Non-pigmented ciliary epithelial cell (primary cell): ENCODE measurements at places on chromosomes 4 and X.
A peak's percentile ranks its signal among the peaks of the same experiment; 100 is the strongest.

- no peak for DNase-seq
Measured at GRCh38 chrX:38638952-38639529, 77.7 kb downstream of the TSPAN7 start.

- no peak for DNase-seq
Measured at GRCh38 chr4:76726176-76726575, 171.8 kb downstream of the SOWAHB start.

DNA sequence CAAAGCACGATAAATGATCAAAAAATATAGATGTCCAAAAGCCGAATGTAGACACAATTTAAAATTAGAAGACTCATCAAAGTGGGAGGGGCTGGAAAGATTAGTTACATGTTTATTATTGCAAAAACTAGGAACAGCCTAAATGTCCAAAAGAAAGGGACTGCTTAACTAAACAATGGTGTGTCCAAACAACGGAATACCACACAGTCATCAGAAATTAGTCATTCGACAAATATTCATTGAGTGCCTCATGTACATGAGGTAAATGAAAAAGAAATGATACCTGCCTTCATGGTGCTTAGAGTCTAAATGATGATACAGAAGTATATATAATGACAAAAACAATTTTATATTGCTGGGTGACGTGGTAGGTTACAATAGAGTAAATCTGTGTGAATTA is 139.7 kb downstream of the MAML3 start:
- DNase-seq, result no peak

DNA sequence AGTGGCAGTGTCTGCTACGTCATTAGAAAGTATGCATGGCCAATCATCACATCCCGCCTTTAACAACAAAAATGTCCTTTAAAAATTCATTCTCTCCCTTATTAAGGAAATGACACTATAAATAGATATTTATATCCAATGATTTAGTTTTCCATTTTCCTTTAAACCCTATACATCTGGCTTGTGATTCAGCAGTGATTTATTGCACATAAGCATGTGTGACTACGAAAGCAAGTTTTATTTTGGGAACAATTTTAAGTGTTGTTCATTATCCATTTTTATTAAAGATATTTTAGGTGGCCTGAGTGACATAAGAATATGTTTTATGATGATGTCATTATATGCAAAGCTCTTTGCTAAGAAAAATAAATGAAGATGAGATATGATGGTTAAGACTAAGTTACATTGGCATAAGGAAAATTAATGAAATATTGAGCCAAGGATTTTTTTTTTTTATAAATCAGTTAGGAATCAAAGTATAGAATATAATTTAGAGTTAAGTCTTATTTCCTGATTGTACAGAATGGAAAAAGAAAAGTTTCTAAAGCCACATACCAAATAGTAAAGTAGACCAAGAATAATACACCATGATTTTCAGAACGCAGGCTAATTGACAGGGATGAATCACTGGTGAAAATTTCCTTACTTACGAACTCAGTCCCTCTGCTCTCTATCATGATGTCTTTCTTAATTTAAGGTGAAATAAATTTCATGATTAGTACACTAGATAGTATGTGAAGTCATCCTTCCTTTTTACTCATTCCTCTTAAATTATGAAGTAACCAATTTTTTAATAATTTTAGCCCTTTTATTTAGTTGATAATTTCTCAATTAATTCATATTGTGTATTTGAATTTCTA is 822.4 kb downstream of the FAT4 start:
- DNase-seq, result no peak

- DNase-seq, result no peak
Measured at GRCh38 chr4:180099957-180100356, 2143.2 kb upstream of the TENM3 start.

DNA sequence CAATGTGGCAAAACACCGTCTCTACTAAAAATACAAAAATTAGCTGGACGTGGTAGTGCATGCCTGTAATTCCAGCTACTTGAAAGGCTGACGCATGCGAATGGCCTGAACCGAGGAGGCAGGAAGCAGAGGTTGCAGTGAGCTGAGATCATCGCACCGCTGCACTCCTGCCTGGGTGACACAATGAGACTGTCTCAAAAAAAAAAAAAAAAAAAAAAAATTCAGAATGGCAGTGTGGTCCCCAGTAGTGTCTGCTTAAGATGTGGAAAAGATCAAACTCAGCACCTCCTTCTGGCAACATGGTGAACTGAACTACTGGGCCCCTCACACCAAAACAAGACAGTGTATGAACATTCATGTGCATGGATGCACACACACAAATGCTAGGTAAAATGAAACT is 32.2 kb downstream of the SMS start:
- peak; percentile 60 for DNase-seq

DNA sequence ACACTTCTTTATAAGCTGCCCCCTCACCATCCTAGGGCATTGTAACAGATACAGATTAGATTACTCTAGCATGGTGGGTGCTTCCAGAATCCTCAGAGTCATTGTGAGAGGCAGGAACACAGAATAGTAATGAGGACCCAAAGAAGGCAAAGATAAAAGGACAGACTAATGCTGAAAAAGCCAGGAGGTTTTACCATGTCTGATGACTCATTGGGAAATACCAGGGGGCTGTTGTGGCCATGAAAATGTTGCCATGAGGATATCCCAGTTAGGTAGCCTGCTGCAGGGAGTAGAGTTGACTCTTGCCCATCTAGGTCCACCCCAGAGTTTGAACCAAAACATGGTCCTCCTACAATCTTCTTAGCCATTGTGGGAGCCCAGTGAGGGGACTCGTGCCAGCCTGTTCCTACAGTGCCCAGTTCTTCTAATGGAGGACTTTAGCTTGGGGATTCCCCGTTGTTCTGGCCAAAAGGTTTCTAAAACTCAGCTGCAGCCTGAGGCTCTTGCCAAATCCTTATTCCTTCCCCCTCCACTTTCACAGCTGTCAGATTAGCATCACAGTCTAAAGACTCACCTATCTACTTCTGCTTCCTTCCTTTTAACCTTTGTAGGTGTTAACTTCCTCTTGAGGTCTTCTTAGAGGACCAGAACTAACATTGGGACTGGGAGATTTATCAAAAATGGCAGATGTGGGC is 586.0 kb upstream of the AADAT start:
- no peak for DNase-seq

GRCh38 chr4:24668956-24669355 is 84.6 kb upstream of the DHX15 start:
- no peak for DNase-seq

DNA sequence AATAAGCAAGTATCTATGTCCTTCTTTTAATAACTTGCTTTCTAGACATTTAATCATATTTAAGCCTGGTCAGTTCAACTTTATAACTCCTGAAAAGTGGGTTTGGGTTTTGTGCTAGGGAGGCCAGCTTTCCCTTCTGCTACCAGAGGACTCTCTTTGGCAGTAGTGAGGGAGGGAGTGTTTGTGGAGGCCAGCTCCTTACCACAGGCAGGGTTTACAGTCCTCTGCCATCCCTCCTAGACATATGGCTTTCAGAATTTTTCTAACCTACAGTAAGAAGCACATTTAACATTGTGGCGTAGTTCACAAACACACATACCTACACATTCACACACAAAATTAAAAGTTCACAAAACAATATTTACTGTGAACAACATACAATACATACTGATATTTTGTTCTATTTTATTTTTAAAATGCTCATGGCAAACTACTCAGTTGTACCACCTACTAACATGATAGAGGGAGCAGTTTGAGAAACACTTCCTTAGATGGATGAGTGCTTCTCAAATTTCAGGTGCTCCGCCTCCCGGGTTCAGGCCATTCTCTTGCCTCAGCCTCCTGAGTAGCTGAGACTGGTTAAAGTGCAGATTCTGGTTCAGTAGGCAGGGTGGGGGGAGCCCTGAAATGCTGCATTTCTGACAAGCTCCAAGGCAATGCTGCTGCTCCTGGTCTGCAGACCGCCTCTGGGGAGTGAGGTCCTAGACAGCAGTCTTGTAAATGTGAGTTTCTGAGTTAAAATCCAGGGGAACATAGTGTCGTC is 86.7 kb downstream of the PTTG2 start:
- DNase-seq, result no peak

DNA sequence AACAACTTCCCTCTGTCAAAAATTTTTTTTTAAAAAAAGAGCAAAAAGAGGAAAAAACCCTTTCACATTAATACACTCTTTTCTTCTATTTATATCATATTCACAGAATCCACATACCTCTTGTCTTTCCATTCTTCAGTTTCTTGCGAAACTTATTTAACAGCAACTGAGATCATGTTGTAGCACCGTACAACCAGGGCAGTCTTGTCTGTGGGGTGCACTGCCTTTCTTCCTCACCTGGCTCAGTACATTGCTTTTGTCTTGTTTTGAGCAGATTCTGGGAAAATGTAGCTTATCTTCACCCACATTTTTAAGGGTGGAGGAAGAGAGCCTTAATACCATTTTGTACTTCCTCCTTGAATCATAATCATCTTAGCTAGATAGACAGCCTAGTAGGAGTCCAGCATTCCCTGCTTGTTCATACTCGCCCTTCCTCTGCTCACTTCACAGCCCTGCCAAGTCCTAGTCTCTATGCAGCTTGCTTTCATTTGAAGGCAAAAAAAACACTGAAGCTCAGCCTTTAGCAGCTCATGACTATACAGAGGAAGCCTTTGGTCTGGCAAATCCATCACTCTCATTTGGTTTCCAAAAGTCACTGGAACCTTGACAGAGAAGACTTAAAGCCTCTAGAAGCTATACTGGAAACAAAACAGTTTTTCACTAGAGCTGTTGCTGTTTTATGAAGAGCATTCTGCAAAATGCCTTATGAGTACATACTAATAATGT is 140.6 kb upstream of the BANK1 start:
- DNase-seq, result no peak

GRCh38 chrX:155673338-155673737 is 60.6 kb upstream of the TMLHE start:
- no peak for DNase-seq

DNA sequence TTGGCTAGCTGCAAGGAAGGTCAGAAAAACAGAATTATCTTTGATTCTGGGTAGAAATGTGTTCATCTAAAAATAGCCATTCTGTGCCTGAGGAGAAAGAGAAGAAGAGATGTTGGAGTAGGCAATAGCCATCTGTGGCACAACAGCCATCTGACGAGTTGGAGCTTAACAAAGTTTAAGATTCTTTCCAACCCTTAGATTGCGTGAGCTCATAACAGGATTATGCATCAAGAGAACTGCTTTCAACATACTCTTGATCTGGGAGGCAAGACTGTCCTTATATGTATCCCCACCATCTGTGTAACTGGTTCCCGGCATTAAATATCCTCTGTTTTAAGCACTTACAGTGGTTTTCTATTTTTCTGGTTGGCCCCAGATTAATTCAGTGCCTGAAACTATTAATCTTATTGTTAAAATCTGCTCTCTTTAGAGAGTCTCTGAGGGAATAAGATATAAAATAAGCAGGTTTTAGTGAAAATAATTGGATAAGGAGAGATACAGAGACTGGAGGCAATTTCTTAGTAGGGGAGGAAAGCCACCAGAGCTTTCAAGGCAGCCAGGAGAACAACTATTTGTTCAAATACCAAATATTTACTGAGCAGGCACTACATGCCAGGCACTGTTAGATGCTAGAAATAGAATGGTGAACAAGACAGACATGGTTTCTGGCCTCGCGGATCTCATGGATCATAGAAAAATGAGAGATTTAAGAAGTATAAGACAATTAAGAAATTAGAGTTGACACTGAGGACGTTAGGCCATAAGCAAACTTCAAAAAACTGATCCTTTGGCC is 398.0 kb downstream of the SMARCA1 start:
- DNase-seq, result no peak

DNA sequence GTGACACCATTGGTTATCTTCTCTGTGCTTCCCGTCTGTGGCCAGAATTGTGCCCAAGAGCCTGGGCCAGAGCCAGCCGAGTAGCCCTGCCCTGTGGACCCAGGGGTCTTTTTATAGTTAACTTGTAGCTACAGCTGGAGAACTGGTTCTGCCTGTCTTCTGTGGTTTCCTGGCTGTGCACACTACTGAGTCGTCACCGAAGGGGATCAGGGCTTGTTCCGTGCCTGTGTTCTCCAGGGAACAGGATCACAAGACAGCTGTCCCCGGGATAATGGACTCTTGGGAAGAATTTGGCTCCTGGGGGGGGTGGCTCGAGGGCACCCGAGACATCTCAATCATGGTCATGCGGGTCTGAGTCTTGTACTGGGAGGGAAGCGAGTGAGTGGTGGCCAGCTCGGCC is 22.1 kb upstream of the OPN1LW start:
- no peak for DNase-seq

- DNase-seq, result no peak
Measured at GRCh38 chrX:154019633-154020528, at the start of gene IRAK1. IRAK1 (minus strand) TSS chrX:154019902; CDS start chrX:154019812, 90 bp downstream.

GRCh38 chr4:4755306-4755705 is 104.2 kb upstream of the MSX1 start:
- DNase-seq, result no peak

GRCh38 chr4:127685292-127685691 is 44.9 kb upstream of the SLC25A31 start:
- peak; percentile 63 for DNase-seq

- DNase-seq, result peak; percentile 15
Measured at GRCh38 chr4:144903953-144904711, 193.9 kb downstream of the ANAPC10 start.

- DNase-seq, result no peak
Measured at GRCh38 chr4:37322122-37322521, 77.6 kb downstream of the NWD2 start.

- no peak for DNase-seq
Measured at GRCh38 chr4:141636082-141636770, at the start of gene IL15. IL15 (plus strand) TSS chr4:141636583; CDS start chr4:141719465, 82,882 bp downstream.

GRCh38 chr4:146159384-146160058 is 16.0 kb upstream of the LSM6 start:
- DNase-seq, result no peak

DNA sequence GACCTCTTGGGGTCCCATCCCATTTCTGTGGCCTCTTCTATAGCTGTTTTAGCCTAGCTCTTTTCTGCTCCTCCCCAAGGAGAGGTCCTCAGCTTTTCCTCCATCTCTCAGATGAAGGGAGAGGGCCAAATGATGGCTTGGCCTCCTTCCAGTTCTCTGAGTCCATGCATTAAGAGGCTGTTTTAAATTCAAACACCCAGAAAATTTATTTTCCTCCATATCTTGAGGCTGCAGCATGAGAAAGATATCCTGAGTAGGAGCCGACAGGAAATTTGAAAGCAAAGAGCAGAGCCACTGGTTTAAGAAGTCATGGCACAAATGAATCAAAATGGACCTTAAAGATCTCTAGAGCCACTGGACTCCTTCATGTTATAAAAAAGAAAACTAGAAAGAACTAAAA is 558.8 kb downstream of the MID1IP1 start:
- DNase-seq, result no peak

- DNase-seq, result no peak
Measured at GRCh38 chr4:186852964-186853391, 129.3 kb upstream of the FAT1 start.

DNA sequence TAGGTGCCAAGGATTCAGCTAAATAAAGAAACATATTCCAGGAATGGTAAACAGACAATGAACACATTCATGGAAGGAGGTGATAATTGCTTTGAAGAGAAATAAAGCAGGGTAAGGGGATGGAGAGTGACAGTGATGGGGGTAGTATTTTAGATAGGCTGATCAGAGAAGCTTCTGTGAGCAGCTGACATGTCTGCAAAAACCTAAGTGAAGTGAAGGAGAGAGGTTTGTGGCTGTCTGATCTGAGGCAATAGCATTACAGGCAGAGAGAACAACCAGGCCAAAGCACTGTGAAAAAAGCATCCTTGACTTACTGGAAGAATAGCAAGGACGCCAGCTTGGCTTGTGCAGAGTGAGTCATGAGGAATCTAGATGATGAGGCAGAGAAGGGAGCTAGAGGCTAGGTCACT is 271.9 kb upstream of the GATB start:
- DNase-seq, result peak; percentile 20

GRCh38 chr4:47334652-47335051 is 128.8 kb downstream of the COMMD8 start:
- no peak for DNase-seq

- no peak for DNase-seq
Measured at GRCh38 chrX:30589146-30589888, 11.8 kb upstream of the TASL start.
